Left lobe of liver (tissue), 2 donors: ENCODE measurements at places on chromosomes 13 and 19. TPM values are rescaled to one million over a fixed set of nuclear protein-coding genes. Genes with fewer than 3 reads are reported as not detected.

DNA sequence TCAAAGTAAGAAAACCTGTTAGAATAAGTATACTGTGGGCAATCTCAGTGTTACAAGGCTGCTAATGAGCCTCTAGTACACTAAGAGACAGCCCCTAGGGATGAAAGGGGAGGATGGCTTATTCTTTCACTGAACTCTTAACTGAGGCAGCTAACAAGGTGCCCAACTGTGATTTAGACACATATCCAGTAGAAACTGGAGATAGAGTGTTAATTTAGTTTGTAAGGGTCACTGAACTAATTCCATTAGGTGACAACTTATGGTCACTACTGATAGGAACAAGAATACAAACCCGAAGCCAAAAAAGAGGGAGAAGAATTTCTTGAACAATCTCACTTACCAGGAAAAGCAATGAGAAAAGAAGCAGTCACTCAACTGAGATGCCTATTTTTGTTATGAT lies 1010.6 kb downstream of the PCDH9 start:
- no peak for DNase-seq

DHDH gene
- 0.23 TPM for total RNA-seq

DNA sequence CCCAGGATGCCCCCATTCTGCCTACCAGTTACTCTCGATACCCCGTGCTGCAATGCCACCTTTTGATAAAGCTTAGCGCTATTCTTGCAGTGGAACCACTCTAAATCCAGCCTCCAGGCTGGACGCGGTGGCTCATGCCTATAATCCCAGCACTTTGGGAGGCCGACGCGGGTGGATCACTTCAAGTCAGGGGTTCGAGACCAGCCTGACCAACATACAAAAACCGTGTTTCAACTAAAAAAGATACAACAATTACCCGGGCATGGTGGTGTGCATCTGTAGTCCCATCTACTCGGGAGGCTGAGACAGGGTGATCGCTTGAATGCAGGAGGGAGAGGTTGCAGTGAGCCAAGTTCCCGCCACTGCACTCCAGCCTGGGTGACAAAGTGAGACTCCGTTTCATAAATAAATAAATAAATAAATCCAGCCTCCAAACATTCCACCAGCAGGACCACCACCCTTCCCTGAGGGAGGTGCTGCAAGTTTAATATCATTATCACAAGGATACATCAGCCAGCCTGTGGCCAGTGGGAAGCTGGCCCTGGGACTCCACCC lies 27.7 kb downstream of the CYP2B6 start:
- DNase-seq: peak; percentile 56

GRCh38 chr13:39575641-39576238 lies 27.3 kb downstream of the LHFPL6 start:
- DNase-seq: no peak

DNA sequence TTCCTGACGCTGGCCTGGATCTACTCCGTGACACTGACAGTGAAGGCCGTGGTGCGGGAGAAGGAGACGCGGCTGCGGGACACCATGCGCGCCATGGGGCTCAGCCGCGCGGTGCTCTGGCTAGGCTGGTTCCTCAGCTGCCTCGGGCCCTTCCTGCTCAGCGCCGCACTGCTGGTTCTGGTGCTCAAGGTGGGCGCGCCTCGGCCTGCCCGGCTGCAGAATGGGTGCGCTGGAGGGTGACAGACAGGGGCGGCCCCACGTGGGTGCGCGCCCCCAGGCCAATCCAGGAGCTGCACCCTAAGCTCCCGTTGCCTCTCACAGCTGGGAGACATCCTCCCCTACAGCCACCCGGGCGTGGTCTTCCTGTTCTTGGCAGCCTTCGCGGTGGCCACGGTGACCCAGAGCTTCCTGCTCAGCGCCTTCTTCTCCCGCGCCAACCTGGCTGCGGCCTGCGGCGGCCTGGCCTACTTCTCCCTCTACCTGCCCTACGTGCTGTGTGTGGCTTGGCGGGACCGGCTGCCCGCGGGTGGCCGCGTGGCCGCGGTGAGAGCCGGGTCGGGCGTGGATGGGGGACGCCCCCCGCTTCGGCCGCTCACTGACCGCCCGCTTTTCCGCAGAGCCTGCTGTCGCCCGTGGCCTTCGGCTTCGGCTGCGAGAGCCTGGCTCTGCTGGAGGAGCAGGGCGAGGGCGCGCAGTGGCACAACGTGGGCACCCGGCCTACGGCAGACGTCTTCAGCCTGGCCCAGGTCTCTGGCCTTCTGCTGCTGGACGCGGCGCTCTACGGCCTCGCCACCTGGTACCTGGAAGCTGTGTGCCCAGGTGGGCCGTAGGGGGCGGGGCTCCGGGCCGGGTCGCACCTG lies 7.2 kb downstream of the ABCA7 start:
- peak; percentile 48 for DNase-seq

GRCh38 chr13:19882231-19882630 lies 18.8 kb upstream of the ZMYM5 start:
- DNase-seq: no peak

TGFBR3L gene
- 3.4 TPM for total RNA-seq

GRCh38 chr13:40179445-40180281 lies 486.8 kb downstream of the FOXO1 start:
- DNase-seq: no peak

ZNF555 gene
- 2.0 TPM for total RNA-seq

- DNase-seq: no peak
These were observed 8.9 kb downstream of the RFX2 start for GRCh38 chr19:6101291-6101825.

- peak; percentile 58 for DNase-seq
These were observed at the start of gene JAK3 for GRCh38 chr19:17847538-17848366. Gene JAK3 (minus strand): TSS chr19:17847982. CDS start chr19:17844417, 3,565 bp downstream.

DNA sequence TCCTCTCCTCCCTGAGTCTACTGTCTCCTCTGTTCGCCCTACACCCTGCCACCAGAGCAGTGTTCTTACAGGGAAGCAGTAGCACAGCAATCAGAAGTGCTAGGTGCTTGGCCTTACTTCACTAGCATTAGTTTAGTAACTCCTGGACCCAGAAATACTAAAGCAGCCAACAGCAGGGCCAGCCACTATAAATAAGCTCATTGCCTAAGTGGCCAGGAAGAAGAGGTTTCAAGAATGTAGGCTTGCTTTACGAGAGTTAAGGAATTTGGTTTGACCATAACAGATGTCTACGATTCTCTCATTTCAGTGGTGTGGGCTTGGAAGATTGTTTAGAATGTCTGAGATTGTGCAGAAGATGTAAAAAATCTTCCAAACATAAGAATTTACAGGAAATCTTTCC lies 103.3 kb downstream of the ZAR1L start:
- DNase-seq: no peak

CEACAM20 gene
- not detected for total RNA-seq

DNA sequence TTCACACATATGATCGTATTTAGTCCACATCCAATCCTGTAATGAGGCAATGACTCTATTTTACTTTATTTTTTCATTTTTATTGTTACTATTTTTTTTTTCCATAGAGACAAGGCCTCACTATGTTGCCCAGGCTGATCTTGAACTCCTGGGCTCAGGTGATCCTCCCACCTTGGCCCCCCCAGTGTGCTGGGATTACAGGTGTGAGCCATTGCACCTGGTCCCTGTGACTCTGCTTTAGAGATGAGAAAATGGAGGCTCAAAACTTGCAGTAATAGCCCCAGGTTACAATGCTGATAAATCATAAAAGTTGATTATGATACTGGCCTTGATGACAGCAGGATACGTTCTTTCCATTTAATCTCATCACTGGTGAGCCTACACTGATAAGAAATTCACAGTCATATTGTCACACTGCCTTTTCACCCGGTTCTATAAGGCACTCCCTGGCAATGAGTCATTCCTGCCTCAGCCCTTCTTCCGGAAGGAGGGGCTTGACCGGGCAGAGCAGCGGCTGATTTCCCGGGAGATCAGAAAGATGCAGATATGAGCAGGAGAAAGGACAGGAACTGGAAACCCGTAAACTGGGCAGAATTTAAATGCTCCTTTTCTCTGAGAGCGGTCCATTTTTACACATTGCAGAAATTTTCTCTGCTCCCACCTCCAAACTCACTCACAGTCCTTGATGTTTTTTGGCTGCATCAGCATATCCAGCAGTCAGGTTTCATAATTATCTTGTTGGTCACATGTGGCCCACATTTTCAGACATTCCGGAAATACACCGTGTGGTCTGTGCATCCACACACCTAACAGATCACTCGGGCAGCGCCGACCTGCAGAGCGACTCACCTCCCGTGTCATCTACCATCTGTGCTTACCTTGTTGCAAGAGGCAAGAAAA lies 616.4 kb downstream of the EFNB2 start:
- no peak for DNase-seq

DNA sequence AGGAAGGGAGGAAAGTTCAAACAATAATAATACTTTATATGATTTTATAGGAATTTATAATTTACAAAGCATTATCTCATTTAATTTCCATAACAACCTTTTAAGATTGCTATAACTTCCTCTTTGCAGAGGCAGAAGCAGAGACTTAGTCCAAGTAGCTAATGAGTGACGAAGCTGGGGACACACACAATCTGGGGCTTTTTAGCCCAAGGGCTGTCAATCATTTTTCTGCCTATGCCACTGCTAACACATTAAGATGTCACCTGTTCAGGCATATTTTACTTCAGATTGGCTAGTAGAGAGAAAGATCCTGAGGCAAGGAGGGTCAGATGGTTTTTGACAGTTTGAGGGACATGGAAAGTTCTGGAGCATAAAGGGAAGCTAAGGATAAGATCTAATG lies 12.6 kb downstream of the SCEL start:
- DNase-seq: no peak

GRCh38 chr19:10431943-10432735 lies 11.8 kb downstream of the PDE4A start:
- DNase-seq: no peak

FSD1 gene
- total RNA-seq: 1.3 TPM

CCNA1 gene
- total RNA-seq: 0.10 TPM

GRCh38 chr13:39107561-39107960 lies 69.3 kb downstream of the NHLRC3 start:
- no peak for DNase-seq

DNA sequence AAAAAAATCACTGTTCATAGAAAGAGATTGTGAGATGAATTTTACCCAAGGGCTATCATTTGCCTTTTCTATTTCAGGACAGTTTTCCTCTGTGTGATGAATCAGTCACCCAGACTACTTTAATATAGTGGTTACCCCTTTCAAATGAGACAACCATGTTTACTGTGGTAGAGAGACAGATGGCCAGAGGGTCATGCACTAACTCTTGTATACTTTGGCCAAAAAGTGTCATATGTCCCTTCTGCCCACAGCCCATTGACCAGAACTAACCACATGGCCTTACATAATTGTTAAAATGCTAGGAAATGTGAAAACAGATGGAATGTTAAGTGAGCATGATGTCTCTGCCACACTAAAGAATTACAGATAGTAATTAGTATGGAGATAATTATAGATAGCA lies 498.7 kb downstream of the DACH1 start:
- no peak for DNase-seq

KRTDAP gene
- not detected for total RNA-seq

DNA sequence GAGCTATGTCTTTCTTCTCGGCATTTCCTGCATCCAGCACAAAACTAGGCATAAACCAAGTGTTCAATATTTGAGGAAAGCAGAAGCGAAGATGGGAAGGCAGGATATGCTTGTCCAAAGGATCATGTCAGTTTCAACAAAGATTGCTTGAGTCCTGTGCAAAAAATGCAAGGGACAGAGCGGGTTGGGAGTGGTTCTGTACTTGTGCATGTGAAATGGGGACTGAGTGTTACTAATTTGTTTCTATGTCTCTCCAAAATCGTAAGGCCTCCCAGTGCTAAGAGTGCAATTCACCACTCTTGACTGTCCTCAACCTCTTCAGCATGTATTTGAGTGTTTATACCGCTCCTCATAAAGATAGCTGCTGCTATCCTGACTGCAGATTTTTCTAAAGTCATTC lies 166.2 kb downstream of the DLEU7 start:
- DNase-seq: no peak

DNA sequence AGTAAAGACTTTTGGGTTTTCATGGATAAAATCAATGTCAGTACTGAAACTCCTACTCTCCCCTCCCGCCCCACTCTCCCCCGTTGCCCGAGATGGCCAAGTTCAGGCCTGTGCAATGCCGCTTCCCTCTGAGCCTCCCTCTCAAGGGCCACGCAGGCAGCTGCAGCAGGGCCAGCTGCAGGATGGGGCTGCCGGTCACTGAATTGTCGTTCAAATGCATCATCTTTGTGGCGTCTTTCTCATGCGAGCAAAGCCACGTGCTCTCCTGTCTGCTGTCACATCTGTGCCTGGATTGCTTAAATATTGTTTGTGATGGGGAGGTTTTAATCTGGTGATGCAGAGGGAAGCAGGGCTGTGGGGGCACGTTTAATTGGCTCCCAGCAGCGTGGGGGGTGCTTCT lies 26.6 kb downstream of the SHISA2 start:
- DNase-seq: no peak

- no peak for DNase-seq
These were observed 93.9 kb upstream of the TDRD3 start for GRCh38 chr13:60303166-60303565.
